ENCODE measurements at places on chromosomes 16 and 17.

DNA sequence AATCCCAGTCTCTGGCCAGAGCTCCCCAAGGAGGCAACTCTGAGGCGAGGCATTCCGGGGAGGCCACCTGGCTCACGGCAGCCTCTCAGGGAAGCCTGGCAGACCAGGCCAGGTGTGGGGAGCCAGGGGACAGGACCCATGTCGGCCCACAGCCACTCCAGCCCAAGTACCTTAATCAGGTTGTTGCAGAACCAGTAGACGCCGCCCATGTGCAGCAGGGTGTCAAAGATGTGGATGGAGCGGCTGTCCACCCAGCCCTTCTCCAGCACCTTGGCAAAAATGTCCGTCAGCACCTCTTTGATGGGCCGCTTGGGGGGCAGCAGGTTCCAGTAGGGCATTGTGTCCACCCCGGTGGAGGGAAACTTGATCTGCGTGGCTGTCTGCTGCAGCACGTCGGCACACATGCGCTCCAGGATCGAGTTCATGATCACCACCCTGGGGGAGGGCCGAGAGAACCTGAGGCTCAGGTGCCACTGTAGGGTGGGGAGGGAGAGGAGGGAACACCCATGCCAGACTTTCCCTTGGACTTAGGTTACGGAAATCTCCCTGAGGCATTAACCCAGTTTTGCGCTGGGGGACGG, 7.8 kb downstream of the CSF3 start:
- DNase-seq: peak; percentile 68

GRCh38 chr16:18582902-18583301, 21.0 kb upstream of the NOMO2 start:
- DNase-seq: no peak

GRCh38 chr17:27451906-27452305, 4.3 kb upstream of the KSR1 start:
- no peak for DNase-seq

DNA sequence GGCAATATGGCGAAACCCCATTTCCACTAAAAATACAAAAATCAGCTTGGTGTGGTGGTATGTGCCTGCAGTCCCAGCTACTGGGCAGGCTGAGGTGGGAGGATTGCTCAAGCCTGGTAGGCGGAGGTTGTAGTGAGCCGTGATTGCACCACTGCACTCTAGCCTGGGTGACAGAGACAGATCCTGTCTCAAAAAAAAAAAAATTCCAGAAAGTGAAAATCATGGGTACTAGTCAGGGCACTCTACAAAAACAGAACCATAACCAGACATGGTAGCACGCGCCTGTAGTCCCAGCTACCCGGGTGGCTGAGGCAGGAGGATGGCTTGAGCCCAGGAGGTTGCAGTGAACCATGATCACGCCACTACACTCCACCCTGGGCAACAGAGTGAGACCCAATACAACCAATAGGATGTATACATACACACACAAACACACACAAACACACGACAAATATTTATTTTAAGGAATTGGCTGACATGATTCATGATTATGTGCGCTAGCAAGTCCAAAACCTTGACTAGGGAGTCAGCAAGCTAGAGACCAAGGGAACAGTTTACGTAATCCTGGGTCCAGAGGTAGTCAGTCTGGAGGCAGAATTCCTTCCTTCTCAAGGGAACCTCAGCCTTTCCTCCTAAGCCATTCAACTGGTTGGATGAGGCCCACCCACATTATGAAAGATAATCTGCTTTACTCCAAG, 11.6 kb upstream of the GP1BA start:
- no peak for DNase-seq

- no peak for DNase-seq
These were observed 151.1 kb upstream of the MYOCD start for GRCh38 chr17:12514596-12514995.

GRCh38 chr16:228151-228851, 948 bp downstream of the LUC7L start:
- peak; percentile 20 for DNase-seq

GRCh38 chr16:86016201-86016965, 117.4 kb downstream of the IRF8 start:
- peak; percentile 76 for DNase-seq

All from RWPE1 (cell line).